ENCODE measurements at places on chromosomes 7 and 10.

DNA sequence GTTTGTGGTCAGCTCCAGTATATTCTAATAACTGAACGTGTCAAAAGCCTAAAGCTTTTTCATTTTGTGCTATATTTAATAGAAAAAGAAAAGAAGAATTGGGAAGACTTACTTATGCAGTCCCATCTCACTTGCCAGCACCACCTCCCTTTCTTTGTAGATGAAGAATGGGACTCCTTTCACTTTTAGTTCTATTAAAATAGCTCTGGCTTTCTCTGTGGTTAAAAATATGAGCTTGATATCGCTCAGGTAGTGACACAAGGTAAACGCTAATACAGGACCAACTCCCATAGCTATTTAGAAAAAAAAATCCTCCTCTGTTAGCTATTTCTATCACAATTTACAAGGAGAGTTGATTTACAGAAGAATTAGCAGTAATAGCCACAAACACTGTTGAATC, 176.8 kb downstream of the PDE1C start:
- no peak for DNase-seq

- no peak for DNase-seq
Measured at GRCh38 chr10:131668903-131669302, 231.9 kb upstream of the PPP2R2D start.

DNA sequence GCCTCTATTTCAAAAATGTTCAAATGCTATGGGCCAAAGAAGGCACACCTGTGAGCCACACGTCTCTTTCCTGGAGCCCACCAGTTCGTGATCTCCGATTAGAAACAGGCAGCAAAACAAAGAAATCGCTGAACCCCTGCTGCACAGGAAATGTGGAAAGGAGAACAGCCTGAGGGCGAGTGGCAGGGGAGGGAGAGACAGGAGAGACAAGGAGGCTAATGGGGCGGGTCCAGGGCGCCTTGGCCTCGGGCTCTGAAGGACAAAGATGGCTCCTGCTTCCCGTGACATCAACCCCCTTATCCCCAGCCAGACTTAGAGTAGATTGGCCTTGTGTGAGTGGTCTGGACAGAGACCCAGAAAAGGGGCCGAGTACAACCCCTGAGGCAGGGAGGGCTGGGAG, 62.4 kb upstream of the DOCK1 start:
- DNase-seq: no peak

GRCh38 chr7:150800581-150801241, at the start of gene TMEM176A:
TSS of gene TMEM176A (plus strand) at chr7:150800769. CDS start at chr7:150801551, 782 bp downstream.
- DNase-seq: peak; percentile 7

DNA sequence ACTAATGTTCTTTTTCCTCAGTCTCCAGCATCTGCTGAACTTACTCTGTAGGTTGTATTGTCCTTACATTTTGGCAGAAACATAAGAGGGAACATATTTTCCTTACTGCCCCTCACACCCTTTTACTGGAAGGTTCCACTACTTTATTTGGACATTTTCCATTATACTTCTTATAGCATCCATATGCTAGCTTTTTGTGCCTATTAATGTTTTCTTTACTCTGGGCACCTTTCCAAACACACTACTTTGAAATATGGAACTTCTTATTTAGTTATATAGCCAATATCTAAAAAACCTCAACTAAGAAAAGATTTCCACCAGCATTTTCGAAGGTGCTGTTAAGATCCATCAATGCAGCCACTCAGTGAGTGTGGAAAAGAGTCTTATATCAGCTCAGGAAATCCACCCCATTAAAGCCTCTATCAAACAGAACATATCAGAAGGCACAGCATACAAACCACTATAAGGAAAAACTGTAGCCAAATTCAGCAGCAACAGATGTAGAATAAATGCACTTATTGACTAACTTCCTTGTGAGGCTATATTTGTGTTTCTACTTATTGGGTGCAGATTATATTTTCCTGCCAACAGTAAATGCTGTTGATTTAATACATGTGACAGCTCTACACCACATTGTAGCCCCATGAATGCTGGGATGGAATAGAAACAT, 272.5 kb upstream of the SEMA3E start:
- no peak for DNase-seq

DNA sequence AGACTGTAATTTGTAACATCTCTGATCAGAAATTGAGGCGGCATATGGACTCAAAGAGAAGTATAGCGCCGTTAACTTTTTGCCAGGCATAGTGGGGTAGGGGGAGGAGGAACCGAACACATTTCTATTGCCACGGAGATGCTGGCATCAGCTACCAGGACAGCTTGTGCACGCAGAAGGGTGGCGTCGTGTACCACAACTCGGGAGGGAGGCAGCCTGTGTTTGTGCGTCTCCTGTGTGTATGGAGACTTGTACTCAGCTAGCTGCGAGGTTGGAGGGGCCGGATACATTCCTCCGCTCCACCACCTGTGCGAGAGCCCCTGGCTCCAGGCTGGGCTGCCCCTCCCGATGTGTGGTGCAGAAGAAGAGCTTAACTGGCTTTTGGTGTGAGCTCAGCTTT, 634.8 kb downstream of the TYW1 start:
- DNase-seq: no peak
